Tongue (tissue), 3 donors: ENCODE measurements at places on chromosomes 2 and 18.

DNA sequence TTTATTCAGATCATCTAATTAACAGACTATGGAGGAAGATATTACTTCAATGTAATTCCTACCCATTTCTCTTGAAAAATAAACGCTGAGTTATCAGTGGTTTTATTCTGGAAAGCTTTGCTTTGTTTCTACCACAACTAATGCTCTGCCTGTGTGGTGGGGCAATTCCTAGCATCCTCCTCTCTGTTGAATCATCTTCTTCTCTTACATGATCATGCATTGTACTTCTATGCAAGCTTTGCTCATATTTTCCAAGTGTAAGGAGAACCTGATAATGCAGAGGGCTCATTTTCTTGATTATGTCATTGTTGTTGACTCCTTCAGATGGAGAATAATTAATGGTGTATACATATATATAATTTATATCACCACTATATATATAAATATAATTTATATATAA lies 46.7 kb downstream of the CCDC195 start:
- no peak for DNase-seq

GRCh38 chr2:210480079-210480478 lies 3.5 kb upstream of the LANCL1 start:
- DNase-seq = no peak

GRCh38 chr2:104572834-104573233 lies 281.1 kb upstream of the POU3F3 start:
- DNase-seq = no peak

- no peak for DNase-seq
Observed at GRCh38 chr2:7780321-7780720, 863.1 kb downstream of the RNF144A start.

- peak; percentile 33 for DNase-seq
Observed at GRCh38 chr2:157952558-157952957, 76.4 kb upstream of the ACVR1 start.

GRCh38 chr2:146978577-146979555 lies 866.0 kb upstream of the ACVR2A start:
- no peak for DNase-seq

- no peak for DNase-seq
Observed at GRCh38 chr2:62325398-62325797, 129.5 kb downstream of the B3GNT2 start.

DNA sequence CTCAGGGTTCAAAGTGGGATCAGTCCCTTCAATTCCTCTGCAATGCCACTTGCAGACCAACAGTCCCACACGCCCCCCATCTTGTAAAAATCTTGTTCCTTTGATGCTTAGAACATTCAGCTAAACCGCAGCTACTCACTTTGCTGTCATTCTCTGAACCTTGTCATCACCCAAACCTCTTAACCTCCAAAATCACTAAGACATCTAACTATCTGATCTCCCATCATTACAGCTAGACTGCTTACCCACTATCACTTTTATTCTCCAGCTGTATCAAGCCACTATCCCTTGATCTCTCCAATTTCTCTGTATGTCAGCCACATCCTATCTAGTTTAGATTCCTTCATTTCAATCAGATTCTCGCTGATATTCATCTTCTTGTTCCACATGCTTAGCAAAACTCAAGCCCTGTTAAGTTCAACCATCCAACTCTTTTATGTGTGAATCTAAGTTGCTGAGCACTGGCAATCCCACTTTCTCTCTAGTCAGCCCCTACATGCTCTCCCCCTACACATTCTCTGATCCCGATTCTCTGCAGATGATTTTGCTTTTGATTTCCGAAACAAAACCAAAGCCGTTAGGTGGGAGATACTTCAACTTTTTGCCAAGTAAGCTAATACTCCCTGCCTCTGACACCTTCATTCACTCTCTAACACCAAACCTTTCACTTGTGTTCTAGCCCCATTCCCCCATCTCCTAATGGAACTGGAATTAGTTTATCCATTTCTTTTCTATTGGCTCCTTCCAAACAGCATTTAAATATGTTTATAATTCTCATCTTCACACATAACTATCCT lies 4.6 kb downstream of the GTF3C2 start:
- DNase-seq = no peak

DNA sequence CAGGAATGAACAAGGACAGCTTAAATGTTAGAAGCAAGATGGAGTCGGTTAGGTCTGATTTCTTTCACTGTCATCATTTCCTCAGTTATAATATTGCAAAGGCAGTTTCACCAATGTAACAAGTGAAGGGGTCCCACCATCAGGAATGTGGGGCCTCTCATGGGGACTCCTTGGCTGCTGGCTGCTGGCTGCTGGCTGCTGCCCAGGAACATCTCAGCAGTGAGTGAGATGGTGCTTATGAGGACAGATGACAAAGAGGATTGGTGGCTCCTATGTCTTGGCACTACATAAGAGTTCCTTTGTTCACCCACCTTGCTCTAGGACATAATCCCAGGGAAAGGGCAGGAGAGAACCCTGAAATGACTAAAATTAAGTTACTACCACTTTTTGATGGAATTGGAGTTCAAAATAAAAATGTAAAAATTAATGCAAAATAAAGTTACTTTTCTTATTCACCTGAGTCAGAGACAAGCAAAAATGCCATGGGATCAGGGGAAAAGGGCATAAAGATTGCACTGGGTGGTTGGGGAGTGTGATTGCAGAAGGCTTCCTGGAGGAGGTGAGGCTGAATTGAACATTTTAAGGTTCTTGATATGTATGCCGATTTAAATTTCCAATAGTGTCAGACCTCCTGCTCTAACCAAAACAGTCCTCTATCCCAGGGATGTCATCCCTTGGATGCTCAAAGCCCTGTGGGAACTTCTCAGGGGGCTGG lies 23.4 kb downstream of the TMEM177 start:
- no peak for DNase-seq

- DNase-seq = no peak
Observed at GRCh38 chr2:67329513-67329912, 67.6 kb upstream of the ETAA1 start.

- no peak for DNase-seq
Observed at GRCh38 chr18:79873449-79874110, 75.8 kb downstream of the KCNG2 start.

DNA sequence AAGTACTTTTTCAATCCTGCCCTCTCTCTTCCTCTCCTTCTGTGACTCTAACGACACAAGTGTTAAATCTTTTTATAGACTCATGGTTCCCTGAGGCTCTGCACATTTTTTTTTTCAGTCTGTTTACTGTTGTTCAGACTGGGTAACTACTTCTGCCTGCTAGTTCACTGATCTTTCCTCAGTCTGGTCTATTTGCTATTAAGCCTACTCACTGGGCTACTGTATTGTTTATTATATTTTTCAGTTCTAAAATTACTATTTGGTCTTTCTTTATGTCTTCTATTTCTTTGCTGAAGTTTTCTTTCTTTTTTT lies 21.3 kb downstream of the PPP3R1 start:
- peak; percentile 19 for DNase-seq

DNA sequence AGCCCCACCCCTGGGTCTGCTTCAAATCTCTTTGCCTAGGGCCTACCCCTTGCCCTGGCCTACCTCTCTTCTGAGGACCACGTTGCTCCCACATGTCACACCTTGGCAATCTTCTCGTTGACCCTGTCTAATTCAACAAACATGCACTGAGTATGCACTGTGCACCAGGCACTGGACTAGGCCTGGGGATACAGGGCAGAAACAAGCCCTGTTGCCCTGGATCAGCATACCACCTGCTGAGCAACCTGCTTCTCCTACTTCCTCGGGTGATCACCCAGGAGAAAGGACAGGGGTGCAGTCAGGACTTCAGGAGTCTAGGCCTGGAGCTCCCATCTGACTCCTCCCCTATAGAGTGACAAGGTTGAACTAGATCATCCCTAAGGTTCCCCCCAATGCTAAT lies 9.7 kb downstream of the WNT10A start:
- no peak for DNase-seq

DNA sequence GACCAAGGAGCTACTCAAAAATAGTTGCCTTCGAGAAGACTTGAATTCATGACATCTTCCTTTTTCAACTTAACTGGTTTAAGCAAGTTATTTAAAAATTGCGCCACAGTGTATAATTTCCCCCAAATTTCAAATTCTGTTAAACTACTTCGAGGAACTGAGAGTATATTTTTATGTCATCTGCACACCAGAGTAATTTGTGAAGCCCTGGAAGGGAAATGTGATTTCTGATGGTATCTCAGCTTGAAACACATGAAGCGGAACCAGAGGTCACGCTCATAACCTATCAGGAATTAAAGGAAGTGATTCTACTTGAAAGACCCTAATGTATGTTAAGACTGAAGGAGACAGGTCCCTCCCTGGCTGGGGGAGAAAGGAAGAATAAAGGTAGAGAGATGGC lies 33.9 kb upstream of the DARS1 start:
- no peak for DNase-seq

GRCh38 chr2:80292474-80292873 lies 12.1 kb downstream of the LRRTM1 start:
- DNase-seq = no peak

DNA sequence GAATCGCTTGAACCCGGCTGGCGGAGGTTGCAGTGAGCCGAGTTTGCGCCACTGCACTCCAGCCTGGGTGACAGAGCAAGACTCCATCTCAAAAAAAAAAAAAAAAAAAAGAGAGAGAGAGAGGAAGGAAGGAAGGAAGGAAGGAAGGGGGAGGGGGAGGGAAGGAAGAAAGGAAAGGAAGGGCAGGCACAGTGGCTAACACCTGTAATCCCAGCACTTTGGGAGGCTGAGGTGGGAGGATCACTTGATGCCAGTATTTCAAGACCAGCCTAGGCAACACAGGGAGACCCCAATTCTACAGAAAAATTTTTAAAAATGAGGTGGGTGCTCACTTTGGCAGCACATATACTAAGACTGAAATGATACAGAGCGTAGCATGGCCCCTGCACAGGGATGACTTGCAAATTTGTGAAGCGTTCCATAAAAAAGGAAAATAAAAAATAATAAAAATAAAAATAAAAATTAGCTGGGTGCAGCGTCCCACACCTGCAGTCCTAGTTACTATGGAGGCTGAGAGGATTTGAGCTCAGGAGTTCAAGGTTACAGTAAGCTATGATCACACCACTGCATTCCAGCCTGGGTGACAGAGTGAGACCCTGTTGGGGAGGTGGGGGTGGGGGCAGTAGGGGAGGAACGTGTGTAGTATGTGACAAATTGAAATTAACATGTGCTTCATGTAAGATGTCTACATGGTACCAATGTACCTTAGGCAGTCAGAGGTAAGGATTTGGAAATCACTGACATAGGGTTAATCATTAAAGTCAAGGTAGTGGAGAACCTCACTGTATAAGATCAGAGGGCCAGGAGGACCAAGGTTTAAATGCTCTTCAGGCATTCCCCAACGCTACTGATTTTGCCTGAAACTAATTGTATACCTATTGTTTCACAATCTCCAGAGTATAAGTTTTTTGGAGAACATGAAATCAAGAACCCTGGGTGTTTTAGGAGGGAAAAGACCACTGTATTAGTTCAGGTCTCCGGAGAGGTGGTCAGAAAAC lies 1.4 kb downstream of the WDCP start:
- no peak for DNase-seq

GRCh38 chr2:203599509-203599908 lies 64.4 kb upstream of the RAPH1 start:
- no peak for DNase-seq

DNA sequence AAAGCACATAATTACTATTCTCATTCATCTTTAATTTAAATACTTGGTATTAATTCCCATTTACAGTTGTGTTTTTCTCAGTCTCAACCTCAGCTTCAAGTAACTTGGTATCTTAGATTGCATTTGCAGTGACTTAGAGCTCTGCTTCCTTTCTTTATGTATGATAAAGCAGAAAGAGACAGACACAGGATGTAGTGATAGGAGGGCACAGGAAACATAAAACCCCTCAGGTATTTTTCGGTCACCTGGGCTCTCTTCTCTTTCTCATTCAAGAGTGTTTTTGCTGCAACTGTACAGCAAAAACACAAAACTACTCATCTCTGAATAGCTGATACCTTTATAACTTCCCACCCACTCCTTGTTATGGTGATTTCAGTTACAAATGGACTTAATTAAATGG lies 83.1 kb downstream of the KCTD18 start:
- DNase-seq = no peak

GRCh38 chr2:197869041-197869440 lies 64.6 kb downstream of the PLCL1 start:
- DNase-seq = no peak

DNA sequence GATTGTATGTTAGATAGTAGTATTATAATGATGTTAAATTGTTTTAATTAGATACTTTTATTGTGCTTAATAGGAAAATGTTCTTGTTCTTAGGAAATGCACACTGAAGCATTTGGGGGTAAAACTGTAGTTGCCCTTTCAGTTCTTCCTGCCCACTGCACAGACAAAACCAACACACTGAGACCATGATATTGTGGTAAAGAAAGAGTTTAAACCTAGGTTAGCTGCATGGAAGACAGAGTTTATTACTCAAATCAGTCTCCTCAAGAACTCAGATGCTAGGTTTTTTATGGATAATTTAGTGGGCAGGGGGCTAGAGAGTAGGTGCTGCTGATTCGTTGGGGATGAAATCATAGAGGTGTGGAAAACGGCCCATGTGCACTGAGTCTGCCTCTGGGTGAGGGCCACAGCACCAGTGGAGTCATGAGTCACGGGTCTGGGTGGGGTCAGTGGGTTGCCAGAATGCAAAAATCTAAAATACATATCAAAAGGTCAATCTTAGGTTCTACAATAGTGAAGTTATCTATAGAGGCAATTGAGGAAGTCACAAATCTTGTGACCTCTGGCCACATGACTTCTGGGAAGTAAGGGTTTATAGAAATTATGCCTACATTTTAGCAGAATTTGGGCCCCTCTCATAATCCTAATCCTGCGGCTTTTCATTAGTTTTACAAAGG lies 283.4 kb upstream of the FBXO11 start:
- DNase-seq = no peak

- no peak for DNase-seq
Observed at GRCh38 chr2:32277363-32277673, 386 bp upstream of the YIPF4 start.

DNA sequence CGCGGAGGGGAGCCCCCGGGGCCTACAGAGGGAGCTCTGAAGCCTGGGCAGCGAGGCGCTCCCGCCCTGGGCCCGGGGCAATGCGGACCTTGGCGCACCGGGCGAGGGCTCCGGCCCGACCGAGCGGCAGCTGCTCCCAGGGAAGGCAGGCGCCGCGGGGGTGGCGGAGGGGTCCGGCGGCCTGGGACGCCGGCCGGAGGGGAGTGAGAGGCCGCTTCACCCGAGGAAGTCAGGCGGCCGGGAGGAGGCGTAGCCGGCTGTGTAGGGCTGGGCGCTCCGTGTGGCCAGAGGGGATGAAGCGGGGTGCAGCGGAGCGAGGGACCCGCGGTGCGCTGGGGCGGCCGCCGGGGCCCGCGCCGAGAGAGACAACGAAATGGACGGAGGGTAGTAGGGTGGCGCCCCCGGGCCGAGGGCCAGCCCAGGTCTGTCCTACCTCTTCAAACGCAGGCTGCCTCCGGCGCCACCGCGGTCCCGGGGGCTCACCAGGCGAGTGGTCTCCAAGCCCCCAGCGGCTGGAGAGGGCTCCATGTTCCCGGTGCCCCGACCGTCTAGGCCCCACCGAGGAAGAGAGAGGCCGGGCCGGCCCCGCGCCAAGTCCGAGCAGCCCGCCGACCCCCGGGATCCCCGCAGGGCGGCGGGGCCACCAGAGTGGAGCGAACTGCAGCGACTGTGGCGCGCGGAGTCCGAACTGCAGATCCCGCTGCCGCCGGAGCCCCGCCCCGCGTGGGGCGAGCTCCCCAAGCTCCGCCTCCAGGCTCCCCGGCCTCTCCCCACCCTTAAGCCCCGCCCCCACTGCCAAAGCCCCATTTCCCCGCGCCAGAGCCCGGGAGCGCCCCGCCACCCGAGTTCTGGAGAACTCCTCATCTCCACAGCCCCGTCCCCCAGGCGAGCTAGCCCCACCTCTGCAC lies at the start of gene SLC30A3:
TSS of gene SLC30A3 (minus strand) at position 669 of the 908 bp plus-strand sequence. CDS start at position 528, 141 bp downstream.
- peak; percentile 63 for DNase-seq
